ENCODE measurements at places on chromosomes 5 and 9.

DNA sequence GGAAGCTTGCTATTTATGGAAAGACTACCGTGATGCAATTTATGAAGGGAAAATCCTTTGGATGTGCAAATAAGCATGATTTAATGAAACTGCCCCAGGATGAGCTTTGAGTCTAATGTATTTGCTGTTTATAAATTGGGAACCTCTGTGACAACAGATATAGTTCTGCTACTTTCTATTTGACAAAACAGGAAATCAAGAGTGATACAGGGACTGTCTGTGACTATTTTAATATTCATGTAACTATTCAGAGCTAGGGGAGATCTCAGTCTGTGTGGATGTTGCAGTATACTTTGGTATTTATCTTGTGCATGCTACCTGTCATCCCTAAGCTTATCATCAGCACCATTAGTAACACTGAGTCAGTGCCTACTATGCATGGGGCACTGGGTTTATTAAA, 132.1 kb downstream of the PDZD2 start:
- DNase-seq, result peak; percentile 57

DNA sequence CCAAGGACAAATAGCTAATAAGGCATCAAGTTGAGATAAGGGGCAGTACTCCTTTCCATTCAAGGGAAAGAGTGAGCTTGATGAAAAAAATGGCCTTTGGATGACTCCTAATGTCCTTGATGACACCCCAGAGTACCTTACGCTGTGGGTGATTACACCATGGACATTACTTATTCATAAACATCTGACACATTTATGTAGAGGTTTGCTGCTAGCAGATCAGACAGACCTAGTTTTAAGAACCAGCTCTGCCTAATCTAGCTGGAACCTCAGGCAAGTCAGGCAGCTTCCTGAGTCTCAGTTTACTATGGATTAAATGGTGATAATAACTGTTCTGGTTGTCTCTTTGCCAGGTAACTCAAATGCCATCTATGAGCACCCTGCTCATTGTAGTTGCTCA, 2.8 kb downstream of the ALDOB start:
- DNase-seq, result no peak

GRCh38 chr5:21680196-21680595, 1172.9 kb downstream of the CDH12 start:
- no peak for DNase-seq

- DNase-seq, result no peak
Measured at GRCh38 chr5:178314961-178315820, 82.6 kb upstream of the PHYKPL start.

DNA sequence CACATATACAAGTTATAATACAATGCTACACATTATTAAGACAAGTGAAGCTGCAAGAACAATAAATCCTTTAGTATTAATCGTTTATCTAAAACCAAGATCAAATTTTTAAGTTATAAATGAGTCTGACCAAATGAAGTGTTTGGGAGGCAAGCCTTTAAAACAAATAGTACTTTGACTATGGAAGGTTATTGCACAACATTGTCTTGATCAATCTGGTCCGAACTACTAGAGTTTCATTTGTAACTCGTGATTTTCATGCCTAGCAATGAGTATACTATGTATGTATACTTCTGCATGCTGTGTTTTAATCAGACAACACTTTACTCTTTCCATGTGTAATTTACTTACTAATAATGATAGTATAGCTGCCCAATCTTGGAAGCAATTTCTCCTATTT, 87.2 kb upstream of the GOLGA1 start:
- no peak for DNase-seq

DNA sequence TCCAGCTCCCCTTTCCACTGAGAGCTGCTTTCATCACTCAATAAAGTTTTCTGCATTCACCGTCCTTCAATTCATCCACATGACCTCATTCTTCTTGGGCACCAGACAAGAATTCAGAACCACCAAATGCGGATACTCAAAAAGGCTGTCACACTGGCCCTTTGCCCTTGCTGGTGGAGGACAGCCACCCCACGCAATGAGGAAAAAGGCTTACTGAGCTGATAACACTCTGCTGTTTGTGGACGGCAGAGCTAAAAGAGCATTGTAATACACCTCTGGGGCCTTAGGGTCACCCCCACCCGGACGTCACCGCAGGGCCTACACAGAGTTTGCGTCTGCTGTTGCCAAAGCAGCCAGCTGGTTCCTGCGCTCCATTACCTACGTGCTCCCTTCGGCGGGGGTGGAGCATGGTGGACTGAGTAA, 51.2 kb upstream of the ZNF608 start:
- no peak for DNase-seq

DNA sequence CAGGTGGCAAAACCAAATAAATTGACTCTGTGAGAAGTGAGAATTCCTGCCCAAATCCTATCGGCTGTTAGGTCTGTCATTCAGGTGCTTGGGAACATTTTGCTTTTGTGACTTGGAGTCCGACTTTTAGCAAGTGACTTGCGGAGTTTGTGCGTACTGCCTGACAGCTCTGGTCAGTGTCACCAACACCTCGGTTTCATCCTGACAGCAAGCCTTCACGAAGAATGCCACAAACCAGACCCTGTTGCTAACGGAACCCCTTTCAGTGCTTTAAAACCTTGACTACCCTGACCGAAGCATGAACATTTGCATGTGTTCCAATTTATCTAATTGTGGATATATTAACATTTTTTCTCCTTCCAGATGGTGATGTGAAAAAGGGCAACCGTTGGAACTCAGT, 26.5 kb downstream of the LIX1 start:
- no peak for DNase-seq
